Activated naive CD4-positive, alpha-beta T cell treated with anti-CD3 and anti-CD28 coated beads for 36 hours (primary cell): ENCODE measurements at places on chromosomes 1 and 21.

- DNase-seq, result peak; percentile 4
Measured at GRCh38 chr1:103525114-103525606, 339 bp upstream of the RNPC3 start.

- no peak for DNase-seq
Measured at GRCh38 chr1:3940754-3941345, 40.8 kb upstream of the C1orf174 start.

- DNase-seq, result no peak
Measured at GRCh38 chr1:217435204-217435603, 195.7 kb downstream of the GPATCH2 start.

- no peak for DNase-seq
Measured at GRCh38 chr1:48761411-48761810, 15.3 kb downstream of the BEND5 start.

GRCh38 chr1:14740016-14740415, 141.5 kb downstream of the KAZN start:
- DNase-seq, result no peak

- DNase-seq, result no peak
Measured at GRCh38 chr1:41641941-41642527, 157.6 kb upstream of the EDN2 start.

- DNase-seq, result no peak
Measured at GRCh38 chr1:163537809-163538208, 216.1 kb downstream of the NUF2 start.

DNA sequence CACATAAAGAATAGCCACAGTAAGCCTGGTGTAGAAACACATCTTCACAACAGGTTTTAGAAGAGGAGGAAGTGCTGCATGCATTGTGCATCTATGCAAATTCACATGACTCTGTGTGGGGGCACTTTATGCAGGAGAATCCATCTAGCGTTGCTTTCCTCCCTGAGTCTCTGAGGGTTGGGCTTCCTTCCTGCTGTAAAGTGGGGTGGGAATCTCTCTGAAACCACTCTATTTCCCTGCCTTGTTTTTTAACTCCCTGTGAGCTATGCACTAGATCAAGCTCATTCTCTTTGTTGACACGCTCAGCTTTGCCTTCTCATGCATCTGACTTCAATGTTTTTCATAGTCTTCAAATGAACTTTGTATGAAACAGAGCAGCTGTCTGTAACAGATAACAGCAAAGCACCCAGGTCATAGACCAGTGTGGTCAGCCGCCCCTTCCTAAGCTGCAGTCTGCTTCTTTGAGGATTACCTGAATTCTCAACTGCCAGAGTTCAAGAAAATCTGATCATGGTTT, 102.7 kb upstream of the DPH5 start:
- DNase-seq, result peak; percentile 23

DNA sequence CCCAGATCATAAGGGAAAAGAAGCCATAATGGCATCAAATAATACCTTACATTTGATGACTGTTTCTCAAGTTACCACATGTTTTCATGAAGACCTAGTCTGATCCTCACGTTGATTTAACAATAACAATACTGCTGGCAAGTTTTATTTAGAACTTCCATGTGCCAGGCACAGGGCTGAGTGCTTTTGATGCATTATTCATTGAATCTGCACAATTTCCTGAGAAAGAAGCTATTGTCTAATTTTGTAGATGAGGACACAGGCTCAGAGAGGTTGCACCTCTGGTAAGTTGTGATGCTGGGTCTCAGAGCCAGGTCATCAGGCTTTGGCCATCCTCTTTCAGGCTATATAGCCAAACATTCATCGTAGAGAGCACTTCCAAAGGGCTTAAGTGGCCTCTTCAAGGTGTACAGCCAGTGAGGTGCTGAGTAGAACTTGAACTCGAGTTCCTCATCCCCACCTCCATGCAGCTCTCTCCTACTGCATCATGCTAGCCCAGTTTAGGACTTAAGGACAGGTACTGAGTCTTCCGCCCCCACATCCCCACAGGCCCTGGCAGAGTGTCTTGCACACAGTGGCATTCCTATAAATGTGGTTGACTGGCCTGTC, 8.3 kb upstream of the PEF1 start:
- no peak for DNase-seq

DNA sequence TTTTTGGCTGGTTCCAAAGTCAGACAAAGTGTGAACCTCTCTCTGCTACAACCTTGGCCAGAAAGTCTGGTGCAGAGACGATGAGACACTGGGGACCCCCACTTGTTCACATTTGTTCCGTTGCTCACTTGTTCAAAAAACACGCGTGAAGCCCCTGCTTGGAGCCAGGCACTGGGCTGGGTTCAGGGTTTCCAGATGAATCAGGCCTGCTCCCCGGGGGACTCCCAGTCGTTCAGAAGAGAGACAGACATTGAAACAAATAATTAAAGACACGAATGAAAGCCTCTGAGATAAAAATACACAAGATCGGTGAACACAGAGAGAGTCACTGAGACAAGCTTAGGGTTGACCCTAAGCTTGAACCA, 101.5 kb upstream of the RUNX3 start:
- peak; percentile 89 for DNase-seq

- DNase-seq, result peak; percentile 32
Measured at GRCh38 chr1:43554444-43554992, 23.8 kb downstream of the PTPRF start.

DNA sequence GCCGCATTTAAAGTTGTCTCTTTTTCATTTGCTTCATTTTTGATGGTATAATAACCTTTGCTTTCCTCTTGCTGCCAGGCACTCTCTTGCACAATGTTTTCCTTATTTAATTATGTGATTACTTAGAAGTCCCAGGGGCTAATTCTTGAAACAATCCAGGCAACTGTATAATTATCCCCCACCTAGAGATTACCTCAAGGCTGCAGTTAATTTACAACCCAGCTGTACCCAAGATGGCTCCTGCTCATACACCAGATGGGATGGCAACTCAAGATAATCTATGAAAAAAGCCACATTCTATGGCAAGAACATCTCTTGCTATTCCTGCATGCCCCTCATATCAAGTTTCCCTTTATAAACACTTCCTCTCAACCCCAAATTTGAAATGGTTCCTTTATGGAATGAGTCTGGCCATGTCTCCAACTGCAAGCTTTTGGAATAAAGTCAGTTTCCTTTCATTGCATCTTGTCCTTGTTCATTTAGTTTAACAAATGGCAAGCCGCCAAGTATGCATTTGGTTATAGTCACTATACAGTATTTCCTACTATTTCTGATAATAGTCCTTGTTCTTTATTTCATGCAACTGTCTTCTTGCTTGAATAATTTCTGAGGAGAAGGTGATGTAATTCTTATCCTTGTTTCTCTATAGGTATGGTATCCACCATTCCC, 1042.6 kb downstream of the PLA2G4A start:
- no peak for DNase-seq

GRCh38 chr1:163315773-163316374, 5.9 kb upstream of the NUF2 start:
- DNase-seq, result peak; percentile 70

DNA sequence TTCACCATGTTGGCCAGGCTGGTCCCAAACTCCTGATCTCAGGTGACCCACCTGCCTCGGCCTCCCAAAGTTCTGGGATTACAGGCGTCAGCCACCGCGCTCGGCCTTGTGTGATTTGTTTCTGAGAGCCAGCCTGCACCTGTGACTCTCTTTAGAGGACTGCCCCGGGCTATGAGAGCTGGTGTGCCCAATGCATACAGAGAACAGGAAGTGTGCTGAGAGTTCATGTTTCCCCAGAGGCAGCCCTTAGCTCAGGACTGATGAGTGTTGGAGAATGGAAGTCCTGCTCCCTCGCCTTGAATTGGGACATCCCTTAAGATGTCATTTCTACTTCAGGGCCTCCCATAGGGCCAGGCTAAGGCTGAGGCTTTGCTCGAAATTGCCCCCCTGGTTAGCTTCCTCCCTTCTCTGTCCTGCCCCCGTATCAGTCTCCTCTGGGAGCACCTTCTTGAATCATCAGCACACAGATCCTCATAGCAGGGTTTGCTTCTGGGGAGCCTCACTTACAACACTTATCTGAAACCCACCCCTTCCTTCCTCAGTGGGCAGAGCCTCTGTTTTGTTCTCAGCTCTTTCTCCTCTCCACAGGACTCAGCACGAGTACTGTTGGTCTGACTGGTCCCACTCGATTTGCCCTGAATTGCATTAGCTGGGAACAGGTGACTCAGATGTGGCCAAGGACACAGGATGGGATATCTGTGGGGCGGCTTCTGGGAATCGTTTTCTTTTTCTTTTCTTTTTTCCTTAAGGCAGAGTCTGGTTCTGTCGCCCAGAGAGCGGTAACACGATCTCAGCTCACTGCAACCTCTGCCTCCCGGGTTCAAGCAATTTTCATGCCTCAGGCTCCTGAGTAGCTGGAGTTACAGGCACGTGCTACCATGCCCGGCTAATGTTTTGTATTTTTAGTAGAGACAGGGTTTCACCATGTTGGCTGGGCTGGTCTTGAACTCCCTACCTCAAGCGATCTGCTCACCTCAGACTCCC, 80.1 kb downstream of the UBIAD1 start:
- DNase-seq, result no peak

GRCh38 chr1:59332983-59333382, 36.1 kb downstream of the FGGY start:
- DNase-seq, result peak; percentile 54

- DNase-seq, result no peak
Measured at GRCh38 chr1:64967381-64967780, 1.0 kb upstream of the JAK1 start.

- DNase-seq, result no peak
Measured at GRCh38 chr1:171566467-171566866, 55.6 kb upstream of the MYOCOS start.

GRCh38 chr1:28813931-28814465, 2.0 kb downstream of the OPRD1 start:
- no peak for DNase-seq
